ENCODE measurements at places on chromosomes 1 and 21.

GRCh38 chr1:231393668-231394067 lies 28.4 kb downstream of the EGLN1 start:
- DNase-seq, result no peak

GRCh38 chr1:246280551-246280950 lies 226.5 kb downstream of the SMYD3 start:
- peak; percentile 14 for DNase-seq

DNA sequence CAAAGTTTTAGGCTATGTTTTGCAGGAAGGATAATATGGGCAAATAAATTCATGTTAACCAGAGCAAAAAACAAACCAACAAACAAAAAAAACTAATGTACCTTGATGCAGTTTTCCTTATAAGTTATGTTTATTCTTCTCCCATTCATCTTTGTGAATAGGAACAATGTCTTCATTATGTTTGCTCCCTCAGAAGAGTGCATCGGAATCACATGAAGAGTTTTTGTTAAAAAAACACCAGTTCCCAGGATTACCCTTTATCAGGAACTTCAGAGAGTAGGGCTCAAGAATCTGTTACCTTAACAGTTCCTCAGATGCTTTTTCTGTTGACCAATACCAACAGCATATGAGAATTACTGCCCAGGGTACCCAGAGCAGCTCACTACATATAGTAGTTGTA lies 14.6 kb upstream of the PRRC2C start:
- DNase-seq, result no peak

GRCh38 chr1:178918955-178919354 lies 48.1 kb upstream of the ANGPTL1 start:
- DNase-seq, result no peak

DNA sequence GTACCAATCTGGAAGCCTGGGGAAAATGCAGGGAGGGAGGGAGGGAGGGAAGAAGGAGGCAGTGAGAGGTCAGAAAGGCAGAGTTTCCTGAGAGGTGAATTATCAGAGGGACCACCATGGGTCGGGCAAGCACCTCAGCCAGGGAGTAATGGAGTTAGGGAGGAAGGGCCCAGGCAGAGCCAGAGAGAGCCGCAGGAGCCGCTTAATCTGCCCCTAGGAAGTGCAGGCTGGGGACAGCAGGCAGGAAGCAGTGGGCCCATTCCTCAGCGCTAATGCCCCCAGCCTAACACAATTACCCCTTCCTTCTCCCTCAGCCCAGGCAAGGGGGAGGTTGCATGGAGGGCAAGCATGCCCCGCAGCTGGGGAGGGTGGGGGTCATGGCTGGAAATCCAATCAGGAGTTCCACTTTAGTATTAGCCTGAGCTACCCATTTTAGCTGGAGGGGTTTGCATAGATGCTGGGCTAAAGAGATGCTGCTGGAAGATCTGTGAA lies 109.0 kb downstream of the TMEM53 start:
- no peak for DNase-seq

GRCh38 chr1:1167398-1167821 lies 6.3 kb upstream of the TTLL10 start:
- no peak for DNase-seq

GRCh38 chr1:162248854-162249535 lies 127.7 kb downstream of the SPATA46 start:
- no peak for DNase-seq

GRCh38 chr1:101376121-101377083 lies 139.6 kb downstream of the S1PR1 start:
- no peak for DNase-seq

GRCh38 chr21:41883582-41883981 lies 4.4 kb upstream of the PRDM15 start:
- no peak for DNase-seq

DNA sequence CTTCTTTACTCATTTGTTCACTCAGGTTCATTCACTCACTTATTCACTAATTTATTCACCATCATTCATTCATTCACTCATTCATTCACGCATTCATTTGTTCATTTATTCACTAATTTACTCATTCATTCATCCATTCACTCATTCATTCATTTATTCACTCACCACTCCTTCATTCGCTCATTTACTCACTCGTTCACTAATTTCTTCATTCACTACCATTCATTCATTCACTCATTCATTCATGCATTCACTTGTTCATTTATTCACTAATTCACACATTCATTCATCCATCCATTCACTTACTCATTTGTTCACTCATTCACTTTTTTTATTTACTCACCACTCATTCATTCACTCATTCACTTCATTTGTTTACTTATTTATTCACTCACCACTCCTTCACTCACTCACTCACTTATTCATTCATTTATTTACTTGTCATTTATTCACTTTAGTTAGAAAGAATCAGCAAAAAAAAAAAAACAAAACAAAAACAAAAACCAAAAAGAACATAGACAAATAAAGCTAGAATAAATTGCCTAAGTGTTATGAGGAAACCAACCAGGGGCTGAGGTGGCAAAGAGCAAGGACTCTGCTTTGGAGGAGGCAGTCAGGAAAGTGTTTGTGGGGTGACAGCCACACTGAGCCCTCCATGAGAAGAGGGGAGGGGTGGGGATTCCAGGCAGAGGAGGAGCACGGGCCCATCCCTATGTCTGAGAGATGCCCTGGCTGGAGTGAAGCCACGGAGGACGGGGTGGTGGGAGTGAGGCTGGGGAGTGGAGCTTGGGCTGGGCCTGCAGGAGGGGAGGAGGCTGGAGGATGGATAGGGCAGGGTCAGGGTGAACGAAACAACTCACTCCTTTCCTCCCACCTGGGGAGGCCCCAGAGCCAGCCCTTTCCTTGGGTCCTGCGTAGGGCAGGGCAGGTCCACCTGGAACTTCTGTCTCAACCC lies 129.2 kb upstream of the WNT4 start:
- DNase-seq, result no peak

- no peak for DNase-seq
Observed at GRCh38 chr1:40842207-40842606, 20.0 kb downstream of the CITED4 start.

DNA sequence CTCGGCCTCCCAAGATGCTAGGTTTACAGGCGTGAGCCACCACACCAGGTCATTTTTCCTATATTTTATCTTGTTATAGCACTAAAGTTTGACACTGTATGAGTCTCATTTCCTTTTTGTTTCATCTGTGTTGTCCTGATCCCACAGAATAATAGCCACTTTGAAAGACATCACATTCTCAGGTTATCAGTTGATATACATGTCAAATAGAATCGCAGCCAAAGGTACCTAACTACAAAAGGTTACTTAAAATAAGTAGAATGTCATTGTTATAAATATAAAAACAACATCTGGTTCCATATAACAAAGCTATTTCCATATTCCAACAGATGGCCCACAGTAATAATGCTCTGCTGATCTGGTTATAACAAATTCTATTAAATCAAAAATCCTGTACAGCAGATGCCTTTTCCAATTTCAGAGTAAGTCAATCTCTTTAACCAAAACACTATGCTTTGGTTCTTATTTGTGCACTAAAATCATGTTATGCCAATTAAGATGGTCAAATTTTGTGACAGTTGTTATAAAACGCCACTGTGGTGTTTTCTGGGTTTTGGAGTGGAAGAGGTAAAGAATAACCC lies 6.0 kb downstream of the FOXJ3 start:
- no peak for DNase-seq

DNA sequence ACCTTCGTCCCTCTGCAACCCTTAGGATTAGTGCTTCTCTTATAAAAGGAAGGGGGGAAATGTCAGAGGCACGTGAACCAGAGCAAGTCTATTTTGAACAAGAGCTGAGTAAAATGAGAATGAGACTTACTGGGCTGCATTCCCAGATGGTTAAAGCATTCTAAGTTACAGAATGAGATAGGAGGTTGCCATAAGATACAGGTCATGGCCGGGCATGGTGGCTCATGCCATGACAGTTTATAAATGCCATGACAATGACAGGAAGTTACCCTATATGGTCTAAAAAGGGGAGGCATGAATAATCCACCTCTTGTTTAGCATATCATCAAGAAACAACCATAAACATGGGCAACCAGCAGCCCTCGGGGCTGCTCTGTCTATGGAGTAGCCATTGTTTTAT lies 2.5 kb upstream of the AQP10 start:
- no peak for DNase-seq

GRCh38 chr1:77783141-77783540 lies 3.7 kb downstream of the MIGA1 start:
- no peak for DNase-seq

DNA sequence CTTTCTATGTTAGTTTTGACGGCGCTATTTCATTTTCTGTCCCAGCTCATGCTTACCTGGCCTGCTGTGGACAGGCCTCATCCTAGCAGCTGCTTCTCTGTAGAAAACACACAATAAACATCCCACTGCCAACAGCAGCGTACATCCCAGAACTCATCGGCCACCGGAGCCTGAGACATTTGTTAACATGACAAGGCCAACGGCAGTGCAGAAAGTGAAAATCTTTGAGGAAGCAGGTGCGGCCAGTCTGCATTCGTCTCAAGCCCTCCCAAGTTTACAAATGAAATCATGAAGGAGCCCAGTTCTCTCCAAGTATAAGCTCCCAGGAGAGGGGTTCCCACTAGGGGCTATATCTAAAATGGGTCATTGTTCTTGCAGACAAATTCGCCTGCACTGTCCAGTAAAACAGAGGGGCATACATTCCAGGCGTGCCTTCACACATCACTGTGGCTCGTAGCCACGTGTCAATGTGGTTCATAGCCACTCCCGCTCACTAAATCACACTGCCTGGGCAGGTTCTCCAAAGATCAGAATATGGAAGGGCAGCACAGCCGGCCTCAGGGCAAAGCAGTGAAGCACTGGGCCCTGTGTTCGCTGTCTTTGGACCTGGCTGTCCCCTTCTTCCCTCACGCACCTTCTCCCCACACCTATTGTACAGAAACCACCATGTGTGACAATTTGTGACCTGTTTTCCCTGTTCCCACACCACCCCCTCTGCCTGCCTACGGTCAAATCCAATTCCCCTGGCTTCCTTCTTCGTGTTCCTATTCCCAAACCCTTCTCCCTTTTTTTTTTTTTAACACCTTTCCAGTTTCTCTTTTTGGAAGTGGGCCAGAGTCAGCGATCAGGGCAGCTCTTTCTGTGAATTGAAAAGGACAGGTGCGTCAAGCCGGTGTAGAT lies 27.0 kb upstream of the ABCG1 start:
- DNase-seq, result no peak

GRCh38 chr1:67545364-67545763 lies 115.2 kb upstream of the SERBP1 start:
- no peak for DNase-seq

- DNase-seq, result peak; percentile 54
Observed at GRCh38 chr1:59879574-59879973, 47.0 kb downstream of the CYP2J2 start.

DNA sequence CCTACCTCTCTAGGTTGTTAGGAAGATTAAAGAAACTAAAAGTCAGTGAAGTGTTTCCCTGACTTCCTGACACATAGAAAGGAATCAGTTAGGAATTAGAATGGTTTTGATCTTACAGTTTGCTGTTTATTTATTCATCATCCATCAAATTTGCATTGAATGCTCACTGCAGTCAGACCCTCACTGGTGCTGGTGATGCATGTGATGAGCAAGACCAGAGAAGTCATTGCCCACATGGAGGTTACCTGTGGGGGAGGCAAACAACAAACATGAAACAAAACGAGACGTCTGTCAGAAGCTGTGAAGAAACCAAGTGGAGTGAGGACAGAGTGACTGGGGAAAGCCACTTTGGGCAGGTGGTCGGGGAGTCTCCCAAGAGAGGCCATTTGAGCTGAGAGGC lies 6.4 kb downstream of the CTPS1 start:
- DNase-seq, result no peak

DNA sequence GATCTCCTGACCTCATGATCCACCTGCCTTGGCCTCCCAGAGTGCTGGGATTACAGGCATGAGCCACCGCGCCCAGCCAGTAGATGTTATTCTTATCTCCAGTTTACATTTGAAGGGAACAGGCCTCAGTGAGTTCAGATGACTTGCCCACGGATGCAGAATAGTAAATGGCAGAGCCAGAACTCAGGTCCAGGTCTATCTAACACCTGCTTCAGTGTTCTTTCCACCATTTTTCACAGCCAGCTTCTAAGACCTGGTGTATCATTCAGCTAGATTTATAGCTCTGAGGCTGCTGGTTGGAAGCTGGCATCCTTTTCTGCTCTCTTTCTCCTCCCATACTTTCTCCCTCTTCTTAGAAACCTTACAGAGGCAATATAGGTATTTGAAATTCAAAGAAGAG lies 10.8 kb downstream of the FABP3 start:
- DNase-seq, result no peak

DNA sequence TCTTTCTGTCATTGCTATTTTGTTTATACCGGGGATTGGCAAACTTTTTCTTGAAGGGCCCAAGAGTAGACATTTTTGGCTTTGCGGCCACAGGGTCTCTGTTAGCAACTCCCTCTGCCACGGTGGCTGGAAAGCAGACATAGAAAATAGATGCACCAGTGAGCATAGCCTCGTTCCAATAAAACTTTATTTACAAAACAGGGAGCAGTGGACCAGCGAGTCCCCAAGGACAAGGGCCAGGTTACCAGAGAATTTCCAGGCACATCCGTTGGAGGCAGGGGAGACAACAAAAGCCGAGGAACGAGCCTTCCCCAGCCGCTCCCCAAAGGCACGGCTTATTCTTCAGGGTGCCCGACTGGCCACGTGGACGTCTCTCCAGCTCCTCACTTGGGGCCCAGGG lies 26.5 kb downstream of the FAAP20 start:
- DNase-seq, result no peak

GRCh38 chr1:10834770-10835412 lies 38.4 kb upstream of the CASZ1 start:
- no peak for DNase-seq

DNA sequence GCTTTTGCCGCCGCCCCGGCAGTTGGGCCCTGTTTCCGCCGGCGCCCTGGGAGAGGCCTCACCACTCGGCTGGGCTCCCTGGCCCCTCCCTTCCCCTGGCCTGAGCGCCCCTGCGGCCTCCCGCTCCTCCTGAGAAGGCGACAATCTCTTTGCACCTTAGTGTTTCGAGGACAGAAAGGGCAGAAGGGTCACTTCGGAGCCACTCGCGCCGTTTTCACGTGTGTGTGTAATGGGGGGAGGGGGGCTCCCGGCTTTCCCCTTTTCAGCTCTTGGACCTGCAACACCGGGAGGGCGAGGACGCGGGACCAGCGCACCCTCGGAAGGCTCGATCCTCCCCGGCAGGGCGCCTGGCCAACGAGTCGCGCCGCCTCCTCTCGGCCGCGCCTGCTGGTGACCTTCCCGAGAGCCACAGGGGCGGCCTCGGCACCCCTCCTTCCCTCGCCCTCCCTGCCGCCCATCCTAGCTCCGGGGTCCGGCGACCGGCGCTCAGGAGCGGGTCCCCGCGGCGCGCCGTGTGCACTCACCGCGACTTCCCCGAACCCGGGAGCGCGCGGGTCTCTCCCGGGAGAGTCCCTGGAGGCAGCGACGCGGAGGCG lies 432 bp upstream of the SIM2 start:
- no peak for DNase-seq

GRCh38 chr1:20578721-20579395 lies 10.0 kb upstream of the CDA start:
- DNase-seq, result no peak

DNA sequence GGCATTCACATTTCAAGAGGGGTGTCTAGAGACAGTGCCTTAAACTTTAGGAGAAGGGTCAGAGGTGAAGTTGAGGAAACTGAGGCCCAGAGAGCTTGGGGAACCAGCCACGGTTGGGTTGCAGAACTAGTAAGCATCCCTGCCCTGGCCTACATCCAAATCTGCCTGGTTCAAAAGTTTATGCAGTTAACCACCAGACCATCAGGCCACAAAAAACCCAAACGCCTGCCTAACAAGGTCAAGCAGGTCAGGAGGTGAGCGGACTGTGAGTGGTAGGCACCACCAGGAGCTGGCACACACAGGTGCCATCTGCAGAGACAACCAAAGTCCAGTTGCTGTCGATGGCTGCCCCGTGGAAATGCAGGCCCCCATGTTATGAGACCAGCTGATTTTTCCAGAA lies 51.2 kb downstream of the FBXO2 start:
- DNase-seq, result no peak

- no peak for DNase-seq
Observed at GRCh38 chr1:104648269-104648691, 898.6 kb downstream of the AMY1C start.
